HS-27A (cell line): ENCODE measurements at places on chromosomes 3 and 15.

- DNase-seq: no peak
Measured at GRCh38 chr3:4139462-4140140, 163.6 kb upstream of the SETMAR start.

GRCh38 chr3:98010194-98010882 lies 24.8 kb downstream of the GABRR3 start:
- no peak for DNase-seq

- peak; percentile 35 for DNase-seq
Measured at GRCh38 chr15:23035964-23036566, 3.3 kb downstream of the TUBGCP5 start.

DNA sequence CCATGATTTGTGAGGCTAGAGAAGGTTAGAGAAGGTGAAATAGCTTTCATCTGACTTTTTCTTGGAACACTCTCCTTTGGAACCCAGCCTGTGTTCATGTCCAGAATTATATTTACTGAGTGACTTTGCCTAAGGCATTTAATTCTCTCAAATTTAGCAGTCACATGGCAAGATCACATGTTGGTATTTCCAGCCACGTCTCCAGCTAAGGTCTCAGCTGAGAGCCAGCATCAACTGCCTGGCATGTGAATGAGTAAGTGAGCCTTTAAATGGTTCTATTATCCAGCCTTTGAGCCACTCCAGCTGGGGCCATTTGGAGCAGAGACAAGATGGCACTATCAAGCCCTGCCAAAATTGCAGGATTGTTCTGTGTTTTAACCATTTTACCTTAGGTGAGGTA lies 130.2 kb upstream of the SGO1 start:
- no peak for DNase-seq

GRCh38 chr3:109073116-109073515 lies 44.8 kb downstream of the MORC1 start:
- DNase-seq: no peak

GRCh38 chr3:106006571-106006970 lies 137.8 kb upstream of the CBLB start:
- no peak for DNase-seq

DNA sequence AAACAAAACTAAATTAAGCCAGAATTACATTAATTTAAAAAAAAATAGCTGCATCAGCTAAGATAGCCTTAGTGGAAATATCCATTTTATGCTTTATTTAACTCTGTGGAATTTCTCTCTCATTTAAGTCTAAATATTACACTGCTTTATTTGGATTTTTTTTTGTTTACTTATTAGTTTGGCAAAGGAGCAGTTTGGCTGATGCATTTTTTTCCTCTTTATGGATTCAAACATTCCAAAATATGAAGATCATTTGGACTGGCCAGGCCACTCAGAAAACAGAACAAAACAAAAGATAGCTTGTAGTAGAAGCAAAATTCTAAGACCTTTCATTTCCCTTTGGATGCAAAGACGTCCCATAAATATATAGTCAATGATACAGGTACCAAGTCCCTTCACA lies 707.3 kb upstream of the UBE2E2 start:
- no peak for DNase-seq

- DNase-seq: no peak
Measured at GRCh38 chr3:54878145-54878544, 49.7 kb downstream of the LRTM1 start.

DNA sequence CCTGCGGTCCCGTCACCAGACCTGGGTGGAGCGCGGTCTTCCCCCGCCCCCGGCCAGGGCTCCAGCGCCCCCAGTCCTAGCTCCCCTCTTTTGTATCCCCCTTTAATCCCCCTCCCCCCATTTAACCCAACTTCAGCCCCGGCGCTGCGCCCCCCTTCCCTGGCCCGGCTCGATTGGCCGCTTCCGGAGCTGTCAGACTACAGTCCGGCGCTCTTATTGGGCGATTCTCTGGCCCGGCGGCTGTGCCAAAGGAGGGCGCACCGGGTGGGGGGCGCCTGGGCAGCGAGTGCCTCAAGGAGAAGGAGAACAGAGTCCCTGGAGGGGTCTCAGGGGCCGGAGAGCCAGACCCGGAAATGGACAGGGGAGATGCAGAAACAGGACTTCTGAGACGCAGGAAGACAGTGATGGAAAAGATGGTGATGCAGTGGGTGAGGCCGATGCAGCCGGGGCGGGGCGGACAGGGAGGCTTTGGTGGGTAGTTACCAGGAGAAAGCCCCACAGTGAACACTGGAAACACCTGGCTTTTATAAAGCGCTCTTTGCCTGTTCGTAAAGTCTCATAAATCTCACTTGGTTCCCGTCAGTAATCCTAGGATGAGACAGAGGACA lies 1.2 kb upstream of the ADCY5 start:
- DNase-seq: no peak

- DNase-seq: no peak
Measured at GRCh38 chr3:77945320-77945719, 905.4 kb downstream of the ROBO2 start.

DNA sequence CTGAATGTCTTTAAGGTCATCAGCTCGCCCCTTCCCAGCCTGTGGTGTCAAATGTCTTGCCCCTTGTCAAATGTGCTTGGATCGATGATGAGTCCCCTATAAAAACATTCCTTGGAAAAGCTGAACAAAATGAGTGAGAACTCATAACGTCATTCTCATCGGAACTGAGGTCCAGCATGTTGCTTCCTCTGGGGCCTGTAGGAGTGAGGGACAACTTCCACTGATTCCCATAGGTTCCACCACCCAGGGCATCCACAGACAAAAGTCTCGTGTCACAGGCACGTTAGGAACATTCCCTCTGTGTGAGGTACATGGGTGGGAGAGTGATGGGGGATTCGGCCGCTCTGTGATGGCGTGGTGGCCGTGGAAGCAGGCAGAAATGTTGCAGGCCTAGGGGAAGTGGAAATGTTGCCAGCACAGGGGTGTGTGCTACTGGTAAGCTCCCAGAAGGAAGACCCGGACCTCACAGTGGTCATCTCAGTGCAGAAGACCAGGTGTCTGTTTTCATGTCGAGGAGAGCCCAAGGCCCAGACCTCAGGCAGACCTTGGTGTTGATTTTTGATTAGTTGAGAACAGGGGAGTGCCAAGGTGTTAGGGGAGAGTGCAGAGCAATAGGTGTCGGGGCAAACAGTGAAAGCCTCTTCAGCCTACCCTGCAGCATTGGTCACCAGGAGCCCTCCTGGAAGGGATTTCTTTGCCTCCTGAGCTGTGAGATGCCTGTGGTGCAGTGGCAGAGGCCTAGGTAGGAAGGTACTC lies 96.8 kb downstream of the SNRPN start:
- no peak for DNase-seq

GRCh38 chr3:109047366-109047765 lies 70.6 kb downstream of the MORC1 start:
- no peak for DNase-seq

DNA sequence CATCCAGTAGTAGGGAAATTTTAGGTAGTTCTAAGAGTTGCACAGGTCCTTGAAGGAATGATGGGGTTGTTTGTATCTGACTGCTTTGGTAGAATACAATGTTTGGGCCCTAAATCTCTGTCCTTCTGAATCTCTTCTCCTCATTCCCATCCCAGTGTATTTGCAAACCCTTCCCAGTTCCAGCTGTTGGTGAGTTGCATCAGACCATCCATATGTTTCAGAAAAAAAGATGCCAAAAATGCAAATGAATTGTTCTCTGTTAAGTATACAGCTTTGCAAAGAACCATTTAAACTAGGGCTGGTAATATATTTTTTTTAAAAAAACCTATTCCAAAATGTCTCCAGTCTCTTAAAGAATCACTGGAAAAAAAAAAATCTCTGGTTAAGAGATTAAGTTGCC lies 250.8 kb upstream of the FEZF2 start:
- DNase-seq: no peak

DNA sequence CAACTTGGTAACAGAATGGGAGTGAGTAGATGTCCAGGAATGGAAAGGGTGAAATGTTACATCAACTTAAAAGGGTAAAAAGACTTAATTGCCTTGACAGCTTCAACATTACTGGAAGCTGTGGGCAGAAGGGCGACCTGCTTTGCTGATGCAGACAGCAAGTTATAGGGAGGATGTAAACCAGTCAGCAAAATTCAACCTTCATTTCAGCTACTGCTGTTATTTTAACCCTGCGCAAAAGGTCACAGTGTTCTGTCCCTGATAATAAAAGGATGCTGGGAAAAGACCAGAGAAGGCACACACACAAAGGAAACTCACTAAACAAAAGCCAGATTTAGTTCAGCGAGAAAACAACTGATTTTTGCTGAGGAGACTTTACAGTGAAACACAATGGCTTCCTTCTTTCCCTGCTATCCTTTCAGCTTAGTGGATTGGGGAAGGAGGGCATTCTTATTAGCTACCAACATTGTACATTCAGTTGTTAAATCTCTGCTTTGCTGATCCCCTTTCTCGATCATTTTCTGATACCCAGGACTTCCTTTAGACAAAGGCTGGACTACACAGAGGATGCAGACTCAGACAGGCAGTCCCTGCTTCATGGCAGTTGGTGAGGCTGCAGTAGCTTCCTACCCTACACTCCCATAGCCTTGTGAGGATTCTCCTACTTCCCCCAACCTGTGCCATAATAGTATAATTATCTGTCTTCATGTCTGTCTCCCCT lies 62.0 kb downstream of the P3H2 start:
- DNase-seq: no peak
